ENCODE measurements at places on chromosomes 6 and 20.

GRCh38 chr6:54784011-54784410 is 62.6 kb upstream of the FAM83B start:
- no peak for DNase-seq

GRCh38 chr6:140441256-140441655 is 1066.8 kb upstream of the CITED2 start:
- DNase-seq = no peak

DNA sequence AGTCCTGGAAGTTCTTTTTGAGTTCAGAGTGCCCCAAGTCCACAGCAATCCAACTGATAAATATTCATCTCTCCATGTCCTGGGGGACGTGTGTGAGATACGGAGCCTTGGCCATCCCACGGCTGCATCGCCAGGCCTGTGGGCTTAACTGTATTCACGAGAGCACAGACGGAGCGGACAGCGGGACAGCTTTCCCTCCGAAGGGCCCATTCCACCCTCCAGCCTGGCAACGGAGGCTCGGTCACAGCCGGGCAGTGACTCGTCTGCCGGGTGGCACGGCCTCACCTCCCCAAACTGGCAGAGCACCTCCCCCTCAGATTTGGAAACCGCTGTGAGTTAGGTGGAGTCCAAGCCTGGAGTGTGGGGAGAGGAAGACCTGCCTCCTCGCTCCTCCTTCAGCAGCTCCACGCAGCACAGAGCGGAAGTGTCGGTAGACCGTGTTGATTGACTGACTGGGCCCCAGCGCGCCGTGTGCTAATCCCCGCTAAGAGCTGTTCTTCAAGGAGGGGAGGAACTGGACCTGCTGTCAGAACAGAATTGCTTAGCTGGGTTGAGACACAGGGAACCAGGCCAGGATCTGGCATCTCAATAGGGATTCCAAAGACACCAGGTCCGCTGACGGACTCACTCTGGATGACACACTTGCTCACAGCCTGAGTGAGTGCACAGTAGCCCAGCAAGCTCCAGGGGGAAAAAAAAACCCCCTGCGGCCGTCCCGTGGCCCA is 10.9 kb downstream of the FOXF2 start:
- no peak for DNase-seq

DNA sequence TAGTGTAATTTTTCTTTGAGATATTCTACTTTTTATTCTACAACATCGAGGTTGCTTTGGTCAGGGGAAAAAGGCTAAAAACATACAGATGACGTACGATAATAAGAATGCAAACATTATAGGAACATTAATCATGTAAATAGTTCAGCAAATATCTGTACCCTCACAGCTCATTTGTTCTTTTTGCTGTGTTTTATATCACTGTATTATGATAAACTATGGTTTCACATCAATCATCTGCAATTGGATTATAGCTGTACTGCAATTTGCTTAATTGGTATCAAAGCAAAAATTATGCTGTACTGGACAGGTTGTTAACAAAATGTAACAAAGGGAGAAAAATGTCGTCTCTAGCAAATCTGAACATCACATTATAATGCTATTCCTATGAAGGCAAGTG is 597.1 kb downstream of the EPHA7 start:
- DNase-seq = no peak

- no peak for DNase-seq
Measured at GRCh38 chr6:132188556-132189264, 212.6 kb downstream of the MOXD1 start.

DNA sequence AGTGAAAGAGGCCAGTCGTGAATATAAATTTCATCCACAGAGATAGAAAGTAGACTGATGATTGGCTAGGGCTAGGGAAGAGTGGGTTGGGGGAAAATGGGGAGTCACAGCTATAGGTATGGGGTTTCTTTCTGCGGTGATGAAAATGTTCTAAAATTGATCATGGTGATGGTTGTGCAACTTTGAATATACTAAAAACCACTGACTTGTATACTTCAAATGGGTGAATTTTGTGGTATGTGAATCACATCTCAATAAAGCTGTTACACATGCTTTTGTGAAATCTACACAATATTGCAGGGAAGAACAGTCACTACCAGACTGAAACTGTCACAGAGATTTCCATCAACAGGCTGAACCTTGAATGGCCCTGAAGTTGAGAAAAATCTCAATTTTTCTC is 61.5 kb downstream of the LYRM4 start:
- DNase-seq = no peak

- DNase-seq = no peak
Measured at GRCh38 chr6:167907837-167908681, 81.3 kb downstream of the AFDN start.

GRCh38 chr6:152143359-152143758 is 335.9 kb downstream of the ESR1 start:
- no peak for DNase-seq

DNA sequence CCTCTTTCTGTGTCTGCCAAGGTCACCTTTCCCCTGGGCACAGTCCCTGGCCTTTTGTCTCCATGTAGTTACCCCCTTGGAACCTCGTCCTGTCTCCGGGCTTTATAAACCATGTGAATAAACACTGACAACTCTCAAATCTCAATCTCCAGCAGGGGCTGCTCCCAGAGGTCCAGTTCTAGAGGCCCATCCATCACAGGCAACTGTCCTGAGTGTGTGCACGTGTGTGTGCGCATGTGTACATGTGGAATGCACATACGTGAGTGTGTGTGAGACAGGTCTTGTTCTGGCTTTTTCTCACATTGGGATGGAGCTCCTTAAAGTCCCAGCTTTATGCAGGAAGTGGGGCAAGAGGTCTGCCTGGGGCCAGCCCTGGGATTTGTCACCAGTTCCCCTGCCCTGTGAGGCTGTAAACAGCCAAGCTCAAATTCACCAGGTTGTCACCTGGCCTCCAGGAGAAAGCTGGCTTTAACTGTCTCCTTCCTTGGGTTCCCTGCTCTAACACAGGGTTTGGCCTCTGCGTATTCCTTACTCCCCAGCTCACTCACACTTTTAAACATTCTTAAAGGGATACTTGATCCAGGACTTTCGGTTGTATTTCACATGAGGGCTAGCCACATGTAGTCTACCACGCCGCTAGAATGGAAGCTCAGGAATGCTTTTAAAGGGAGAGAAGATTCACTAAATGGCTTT is 42.7 kb downstream of the RAMACL start:
- no peak for DNase-seq

DNA sequence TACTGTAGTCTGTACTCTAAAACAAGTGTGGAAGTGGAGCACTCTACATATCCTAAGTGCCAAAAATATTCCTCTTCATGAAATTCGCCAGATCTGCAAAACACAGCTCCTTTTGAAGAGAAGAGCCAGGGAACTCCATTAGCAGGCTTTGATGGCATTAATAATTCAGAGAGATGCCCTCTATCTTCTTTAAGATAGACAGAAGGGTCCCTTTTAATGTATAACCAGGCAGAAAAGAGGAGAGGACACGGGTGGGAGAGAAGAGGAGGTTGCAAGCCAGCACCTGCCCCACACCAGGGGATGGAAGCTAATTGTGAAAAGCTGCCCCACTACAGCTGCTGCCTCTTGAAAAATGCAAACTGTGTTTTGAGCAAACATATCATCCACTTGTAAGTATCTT is 3.7 kb upstream of the RFPL4B start:
- no peak for DNase-seq

DNA sequence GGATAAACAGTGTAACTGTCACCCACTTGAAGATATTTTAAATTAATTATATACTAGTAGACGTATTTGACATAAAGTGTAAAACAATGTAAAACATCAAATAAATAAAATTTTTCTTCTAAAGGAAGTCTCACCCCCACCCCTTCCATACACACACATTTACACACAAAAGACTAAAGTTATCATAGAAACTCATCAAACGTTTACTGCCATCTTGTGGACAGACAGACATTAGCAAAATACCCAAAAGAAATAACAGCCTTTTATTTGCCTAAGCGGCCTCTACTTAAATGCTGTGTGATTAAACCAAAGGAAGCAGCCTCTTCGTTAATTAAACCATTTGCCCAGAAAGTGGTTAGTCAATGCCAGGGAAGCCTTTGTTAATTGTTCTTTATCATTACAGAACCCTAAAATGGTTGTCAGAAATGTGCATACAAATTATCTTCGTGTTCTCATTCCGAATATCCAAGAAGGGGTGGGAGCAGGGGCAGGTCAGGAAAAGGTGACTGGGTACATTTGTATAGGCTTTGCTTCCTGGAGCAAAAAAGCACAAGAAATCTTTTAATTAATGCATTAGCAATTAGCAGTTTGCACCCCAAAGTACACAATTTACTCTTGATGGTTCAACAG is 176.2 kb upstream of the SASH1 start:
- DNase-seq = no peak

DNA sequence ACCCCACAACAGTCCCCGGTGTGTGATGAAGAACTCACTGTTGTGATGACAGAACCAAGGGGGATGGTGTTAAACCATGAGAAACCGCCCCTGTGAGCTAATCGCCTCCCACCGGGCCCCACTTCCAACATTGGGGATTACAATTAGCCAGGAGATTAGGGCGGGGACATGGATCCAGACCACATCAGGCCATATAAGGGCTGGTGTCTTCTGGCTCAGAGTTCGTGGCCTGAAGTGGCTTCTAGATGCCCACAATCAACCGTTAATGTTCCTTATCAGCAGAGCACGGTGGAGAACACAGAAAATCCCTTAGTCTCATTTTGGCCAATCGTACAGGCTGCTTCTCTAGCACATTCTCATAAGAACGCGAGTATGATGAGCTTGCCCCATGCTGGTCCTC is 10.9 kb upstream of the MAS1 start:
- DNase-seq = no peak

GRCh38 chr20:16714242-16714641 is 15.6 kb upstream of the SNRPB2 start:
- no peak for DNase-seq

GRCh38 chr6:158411998-158412397 is 99.7 kb downstream of the TULP4 start:
- DNase-seq = no peak

DNA sequence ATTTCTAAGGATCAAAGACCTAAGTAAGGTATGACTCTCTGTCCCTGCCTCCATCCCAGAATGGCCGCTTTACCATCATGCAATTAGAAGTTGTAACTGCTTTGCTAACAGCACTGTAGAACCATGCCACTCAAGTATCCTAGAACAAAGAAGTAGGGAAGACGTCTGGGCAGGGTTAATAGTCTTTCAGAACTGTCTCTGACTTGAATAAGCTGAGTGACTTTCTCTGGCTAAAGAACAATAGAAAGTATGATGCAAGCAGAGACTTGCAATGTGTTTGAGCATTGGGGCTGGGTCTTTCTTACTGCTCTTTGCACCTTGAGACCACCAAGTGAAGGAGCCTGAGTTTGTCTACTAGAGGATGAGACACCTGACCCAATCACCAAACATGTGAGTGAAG is 279.6 kb upstream of the JAG1 start:
- no peak for DNase-seq

DNA sequence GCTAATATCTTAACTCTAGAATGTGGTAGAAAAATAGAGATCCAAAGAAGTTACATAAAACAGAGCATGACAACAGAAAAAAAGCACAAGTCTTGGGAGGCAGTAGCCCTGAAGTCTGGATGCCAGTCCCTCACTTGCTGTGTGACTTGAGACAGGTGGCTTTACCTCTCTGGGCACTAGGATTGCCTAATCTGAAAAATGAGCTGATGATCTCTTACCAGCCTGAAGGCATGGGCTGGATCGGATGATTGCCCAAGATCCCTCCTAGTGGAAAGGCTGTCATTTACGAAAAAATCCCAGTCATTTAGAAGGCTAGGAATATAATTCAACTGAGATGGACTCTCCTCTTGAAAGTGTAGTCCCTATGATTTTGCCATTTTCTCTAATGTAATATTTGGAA is 10.9 kb upstream of the GCM1 start:
- no peak for DNase-seq

DNA sequence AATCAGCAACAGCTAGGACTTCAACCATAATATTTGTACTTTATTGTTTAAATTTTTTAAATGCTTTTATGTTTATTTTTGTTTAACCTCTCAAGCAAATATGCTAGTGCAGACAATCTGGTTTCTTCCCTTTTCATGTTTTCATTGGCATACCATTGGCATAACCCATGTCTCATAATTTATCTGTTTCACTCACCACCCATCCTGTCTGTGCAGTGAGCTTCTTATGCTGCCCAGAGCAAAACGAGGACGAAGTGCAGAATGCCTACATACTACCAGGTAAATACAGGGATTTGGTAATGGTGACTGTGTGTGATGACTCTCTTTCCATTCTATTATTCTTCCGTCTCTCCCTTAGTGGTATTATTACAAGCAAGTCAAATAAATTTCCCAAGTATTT is 361.4 kb upstream of the KCNQ5 start:
- no peak for DNase-seq

DNA sequence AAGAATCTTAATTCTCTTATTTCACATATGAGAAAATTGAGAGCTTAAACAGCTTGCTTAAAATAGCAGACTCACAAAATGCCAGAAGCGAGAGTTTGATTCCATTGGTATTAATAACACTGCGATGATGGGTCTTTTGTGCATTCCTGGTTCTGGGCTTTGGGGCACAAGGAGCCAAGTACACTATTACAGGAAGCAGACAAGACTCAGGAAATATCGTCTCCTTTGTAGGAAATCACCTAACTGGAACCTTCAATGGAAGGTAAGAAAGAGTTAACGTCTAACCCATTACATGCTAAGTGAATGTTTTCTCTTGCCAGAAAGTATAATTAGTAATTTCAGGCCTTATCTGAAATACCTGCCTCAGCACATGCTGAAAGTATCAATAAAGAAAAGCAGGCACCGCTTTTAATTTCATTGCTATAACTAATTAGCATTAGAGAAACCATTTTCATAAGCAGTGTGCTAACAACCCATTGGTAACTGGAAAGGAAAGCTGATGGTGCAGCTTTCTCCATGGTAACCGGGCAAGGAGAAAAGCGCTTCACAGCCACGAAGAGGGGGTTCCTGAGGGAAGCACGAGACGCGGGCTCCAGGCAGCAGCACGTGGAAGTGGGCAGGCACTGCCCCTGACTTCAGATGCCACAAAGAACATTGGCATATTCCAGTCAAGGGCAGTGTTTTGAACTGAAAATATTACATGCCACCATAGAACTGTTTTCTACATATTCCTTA is 206.7 kb upstream of the AGPAT4 start:
- no peak for DNase-seq

DNA sequence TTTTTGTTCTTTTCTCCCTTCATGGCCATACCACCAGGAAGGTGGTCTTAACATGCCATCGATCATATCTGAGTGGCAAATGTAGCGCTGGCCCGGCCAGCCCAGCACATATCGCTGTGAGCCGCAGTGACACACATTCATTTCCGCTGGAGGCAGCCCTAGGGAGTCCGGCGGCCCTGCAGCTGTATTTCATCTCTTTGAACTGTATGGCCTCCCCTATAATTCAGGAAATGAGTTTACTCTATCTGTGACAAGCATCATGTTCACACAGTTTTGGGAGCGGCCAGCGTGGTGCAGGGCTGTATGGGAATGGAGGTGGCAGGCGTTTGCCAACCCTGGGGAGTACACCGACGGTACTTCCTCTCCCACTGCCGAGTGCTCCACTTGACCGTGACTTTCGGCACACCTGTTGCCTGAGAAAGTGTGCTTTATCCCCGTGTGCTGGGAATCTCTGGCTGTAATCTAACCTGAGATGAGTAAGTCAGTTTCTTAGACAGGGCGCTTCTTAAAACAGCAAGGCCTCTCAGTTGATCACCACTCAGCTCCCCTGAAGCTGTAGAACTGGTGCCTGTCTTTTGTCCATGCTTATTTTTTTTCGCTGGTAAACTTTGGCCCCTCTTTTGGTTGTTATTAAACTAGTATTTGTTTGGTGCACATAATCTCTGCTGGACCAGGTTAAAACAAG is 257.1 kb upstream of the TAB2 start:
- DNase-seq = peak; percentile 88

- no peak for DNase-seq
Measured at GRCh38 chr6:78614961-78615360, 252.4 kb upstream of the IRAK1BP1 start.
